Activated T-helper 2 cell treated with anti-CD3 and anti-CD28 coated beads, Interferon-gamma antibody, Interleukin-2, Interleukin-4, amounts not matched to agents 10 μg/mL and 5 μg/mL and 100 μg/mL, durations not matched to agents 14 hours and 24 hours and 36 hours (primary cell): ENCODE measurements at places on chromosomes 11 and 22. TPM values are rescaled to one million over a fixed set of nuclear protein-coding genes. Genes with fewer than 3 reads are reported as not detected.

The ASPHD2 gene
- 14.2 and 14.5 TPM in 2 replicates for total RNA-seq

GRCh38 chr11:101582989-101583250, 887 bp downstream of the TRPC6 start:
- no peaks in the 10 kb centered on the region for H3K4me1 ChIP-seq
- H3K4me3 ChIP-seq: no peak overlapping the region
- no peaks in the 10 kb centered on the region for H3K36me3 ChIP-seq
- H3K27me3 ChIP-seq: peaks cover 19% of the 10 kb centered on the region
- H3K27ac ChIP-seq: no peak overlapping the region

DNA sequence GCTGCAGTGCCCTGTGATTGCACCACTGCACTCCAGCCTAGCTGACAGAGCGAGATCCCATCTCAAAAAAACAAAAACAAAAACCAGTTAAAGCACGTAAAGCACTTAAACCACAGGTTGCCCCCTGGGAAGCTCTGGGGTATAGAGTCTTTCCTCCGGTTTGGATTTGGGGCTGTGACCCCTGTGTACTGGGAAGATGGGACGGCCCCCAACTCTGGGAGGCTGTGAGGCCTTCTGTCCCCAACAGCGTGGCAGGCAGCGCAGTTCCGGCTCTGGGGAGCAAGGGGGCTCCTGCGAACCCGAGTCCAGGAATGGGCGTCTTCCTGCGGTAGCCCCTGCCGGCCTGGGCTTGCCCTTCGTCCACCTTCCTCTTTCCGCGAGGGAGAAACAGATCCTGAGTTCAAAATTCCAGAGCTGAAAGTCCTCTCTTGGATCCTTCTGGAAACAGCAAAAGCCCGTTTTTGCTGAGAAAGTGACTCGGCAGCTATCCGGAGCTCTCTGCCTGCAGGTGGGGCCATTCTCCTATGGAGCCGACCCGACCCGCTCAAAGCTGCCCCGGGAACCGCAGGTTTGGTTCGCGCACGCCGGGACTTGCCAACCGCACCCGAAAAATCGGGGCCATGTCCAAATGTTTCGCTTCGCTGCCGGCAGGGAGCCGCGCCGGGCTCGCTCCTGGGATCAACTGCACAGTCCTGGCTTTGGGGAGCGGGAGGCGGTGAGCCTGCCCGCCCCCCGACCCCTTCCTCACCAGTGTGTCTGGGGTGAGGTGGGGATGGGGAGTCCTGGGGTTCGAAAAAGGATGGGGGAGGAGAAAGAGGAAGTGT, 36.3 kb upstream of the POLA2 start:
- peaks cover 6% of the 10 kb centered on the region for H3K4me1 ChIP-seq
- H3K4me3 ChIP-seq: peak overlapping the region; percentile 73
- peak; percentile 41 for DNase-seq

The NPAS4 gene
- 0.09 and 0.16 TPM in 2 replicates for total RNA-seq

The GLB1L2 gene
- 3.1 and 4.3 TPM in 2 replicates for total RNA-seq

DNA sequence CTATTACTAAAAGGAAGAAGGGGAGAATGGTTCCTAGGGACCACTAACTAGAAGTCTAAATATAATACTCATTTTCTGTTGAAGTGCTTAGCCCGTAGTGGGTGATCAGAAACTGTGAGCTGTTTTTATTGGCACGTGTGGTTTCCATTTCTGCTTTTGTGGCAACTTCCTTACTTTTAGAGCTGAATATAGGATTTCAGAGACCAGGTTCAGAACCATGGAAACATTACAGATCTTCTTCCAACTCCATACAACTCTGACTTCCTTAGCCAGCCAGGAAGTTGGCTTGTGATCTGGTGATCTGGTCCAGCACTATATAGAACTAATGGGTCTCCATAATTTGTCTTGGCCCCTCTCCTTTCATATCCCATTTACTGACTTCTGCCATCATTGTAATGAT, 2.6 kb upstream of the ME3 start:
- peaks cover 17% of the 10 kb centered on the region for H3K27me3 ChIP-seq
- peaks cover 9% of the 10 kb centered on the region for H3K4me1 ChIP-seq
- H3K4me3 ChIP-seq: no peak overlapping the region
- no peak for DNase-seq
- no peaks in the 10 kb centered on the region for H3K36me3 ChIP-seq

- H3K27ac ChIP-seq: no peak overlapping the region
- no peak for DNase-seq
- H3K4me1 ChIP-seq: no peaks in the 10 kb centered on the region
- H3K27me3 ChIP-seq: no peaks in the 10 kb centered on the region
These were observed 6.9 kb upstream of the MS4A7 start for GRCh38 chr11:60371386-60371785.

The CSNK1E gene
- 155 and 160 TPM in 2 replicates for total RNA-seq

DNA sequence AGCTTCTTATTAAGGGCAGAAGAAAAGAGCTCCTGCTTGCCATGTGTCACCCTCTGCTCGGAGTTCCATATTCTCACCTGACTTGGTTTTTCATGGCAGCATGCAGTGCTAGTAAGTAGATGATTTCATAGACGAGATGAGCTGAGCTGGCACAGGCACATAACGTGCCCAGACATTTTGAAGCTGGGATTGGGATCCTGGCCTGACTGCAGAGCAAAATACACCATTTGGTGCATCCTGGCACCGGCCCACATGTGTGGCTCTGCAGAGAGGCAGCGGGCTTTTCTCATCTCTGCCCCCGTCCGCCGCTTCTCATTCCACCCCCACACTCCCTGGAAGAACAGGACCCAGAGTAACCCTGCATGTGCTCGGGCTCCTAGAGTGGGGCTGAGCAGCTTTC, 24.8 kb downstream of the FAM118A start:
- no peak overlapping the region for H3K27ac ChIP-seq
- peaks cover 70% of the 10 kb centered on the region for H3K36me3 ChIP-seq
- peaks cover 11% of the 10 kb centered on the region for H3K4me1 ChIP-seq

The SLC22A8 gene
- total RNA-seq: not detected in 2 replicates

- H3K4me3 ChIP-seq: no peak overlapping the region
- H3K27me3 ChIP-seq: peaks cover 4% of the 10 kb centered on the region
- no peak overlapping the region for H3K27ac ChIP-seq
- peaks cover 3% of the 10 kb centered on the region for H3K4me1 ChIP-seq
- no peak for DNase-seq
- H3K36me3 ChIP-seq: no peaks in the 10 kb centered on the region
These were observed 43.4 kb upstream of the GLYAT start for GRCh38 chr11:58775066-58775708.

The PSMD13 gene
- total RNA-seq: 255 and 258 TPM in 2 replicates

DNA sequence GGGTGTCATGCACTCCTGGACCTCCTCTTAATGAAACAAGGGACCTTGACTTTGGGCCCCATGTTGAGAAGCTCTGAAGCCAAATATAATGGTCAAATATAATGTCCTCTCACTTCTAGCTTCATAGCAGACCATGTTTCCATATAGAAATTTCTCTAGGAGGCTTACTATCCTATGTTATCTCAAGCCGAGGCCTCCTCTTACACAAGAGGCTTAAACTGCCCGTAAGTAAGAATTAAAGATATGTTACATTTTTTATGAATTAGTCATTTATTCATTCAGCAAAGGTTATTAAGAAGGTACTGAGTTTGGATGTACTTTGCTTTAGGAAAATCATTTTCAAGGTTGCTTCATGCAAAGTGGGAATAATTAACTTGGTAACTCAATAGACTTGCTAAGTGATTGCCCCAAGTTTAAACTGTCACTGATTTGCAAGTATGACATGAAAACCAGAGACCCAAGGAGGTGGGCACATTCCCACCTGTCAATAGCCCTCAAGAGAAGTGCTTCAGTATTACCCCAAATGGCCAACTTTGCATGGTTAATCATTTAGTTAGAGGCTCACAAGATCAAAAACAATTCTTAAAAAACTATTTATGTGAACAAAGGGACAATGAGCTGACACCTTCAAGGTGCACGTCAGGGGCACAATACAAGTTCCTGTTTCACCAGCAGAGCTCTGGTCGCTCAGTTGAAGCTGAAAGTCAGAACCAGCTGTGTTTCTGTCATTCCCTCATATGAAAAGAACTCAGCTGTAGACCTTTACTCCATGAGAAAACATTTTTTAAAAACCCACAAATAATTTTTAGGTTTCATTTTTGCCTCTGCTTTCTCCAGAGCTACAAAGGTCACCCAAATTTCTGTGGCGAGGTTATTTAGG, 20.9 kb downstream of the BDNF start:
- H3K27ac ChIP-seq: no peak overlapping the region
- H3K4me1 ChIP-seq: no peaks in the 10 kb centered on the region
- H3K4me3 ChIP-seq: no peak overlapping the region
- H3K36me3 ChIP-seq: no peaks in the 10 kb centered on the region
- no peak for DNase-seq

GRCh38 chr11:40294349-40294735, 1165.1 kb downstream of the LRRC4C start:
- DNase-seq: no peak
- H3K4me3 ChIP-seq: no peak overlapping the region
- H3K4me1 ChIP-seq: peaks cover 7% of the 10 kb centered on the region
- H3K27ac ChIP-seq: no peak overlapping the region

The UBQLNL gene
- total RNA-seq: 0.09 TPM in 1 of 2 replicates, not detected in the other

DNA sequence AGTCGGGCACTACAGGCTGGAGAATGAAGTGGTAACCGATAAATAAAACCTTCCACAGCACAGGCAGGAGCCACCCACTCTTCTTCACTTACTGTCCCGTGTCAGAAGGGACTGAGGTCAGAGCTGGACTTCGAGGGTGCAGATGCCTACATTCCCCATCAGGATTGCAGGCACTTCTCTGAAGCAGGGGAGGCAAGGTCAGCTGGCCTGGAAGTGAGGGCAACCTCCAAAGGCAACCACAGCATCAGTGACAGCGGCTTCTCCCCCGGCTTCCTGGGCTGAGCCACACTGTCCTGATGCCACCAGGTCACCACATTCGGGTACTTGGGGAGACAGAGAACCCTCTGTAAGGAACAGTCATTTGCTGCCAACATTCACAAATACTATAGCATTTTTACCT, 22.7 kb downstream of the TCIRG1 start:
- H3K27ac ChIP-seq: no peak overlapping the region
- H3K4me1 ChIP-seq: no peaks in the 10 kb centered on the region
- no peak for DNase-seq
- H3K4me3 ChIP-seq: no peak overlapping the region
- peaks cover 35% of the 10 kb centered on the region for H3K36me3 ChIP-seq

- H3K4me1 ChIP-seq: no peaks in the 10 kb centered on the region
- no peak overlapping the region for H3K27ac ChIP-seq
- H3K4me3 ChIP-seq: no peak overlapping the region
- H3K36me3 ChIP-seq: no peaks in the 10 kb centered on the region
- no peak for DNase-seq
These were observed 31.9 kb upstream of the DBX1 start for GRCh38 chr11:20192151-20192550.

DNA sequence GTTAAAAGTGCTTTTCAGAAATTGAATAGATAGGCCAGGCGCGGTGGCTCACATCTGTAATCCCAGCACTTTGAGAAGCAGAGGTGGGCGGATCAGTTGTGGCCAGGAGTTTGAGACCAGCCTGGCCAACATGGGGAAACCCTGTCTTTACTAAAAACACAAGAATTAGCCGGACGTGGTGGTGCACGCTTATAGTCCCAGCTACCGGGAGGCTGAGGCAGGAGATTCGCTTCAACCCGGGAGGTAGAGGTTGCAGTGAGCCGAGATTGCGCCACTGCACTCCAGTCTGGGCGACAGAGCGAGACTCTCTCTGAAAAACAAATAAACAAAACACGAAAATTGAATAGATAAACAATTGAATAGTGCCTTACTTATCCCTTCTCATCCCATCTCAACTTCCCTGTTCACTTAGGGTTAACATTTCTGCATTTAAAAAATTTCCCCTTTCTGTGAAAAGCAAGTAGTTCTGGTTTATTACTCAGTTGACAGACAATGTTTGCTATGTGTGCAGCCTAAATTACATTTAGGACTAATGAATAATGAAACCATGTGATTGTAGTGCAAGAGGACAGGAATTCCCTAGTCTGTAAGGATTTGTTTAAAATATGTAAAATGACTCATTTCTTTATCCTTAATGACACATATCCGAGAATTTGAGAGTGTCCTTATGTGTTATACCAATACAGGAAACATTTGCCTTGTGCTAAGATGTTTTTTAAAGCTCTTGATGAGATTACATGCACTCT, 6.0 kb downstream of the RNF169 start:
- DNase-seq: no peak
- H3K4me3 ChIP-seq: no peak overlapping the region
- peaks cover 20% of the 10 kb centered on the region for H3K4me1 ChIP-seq
- H3K36me3 ChIP-seq: peaks cover 25% of the 10 kb centered on the region
- no peak overlapping the region for H3K27ac ChIP-seq

The THRSP gene
- not detected in 2 replicates for total RNA-seq

The HOATZ gene
- not detected in 2 replicates for total RNA-seq

The FGF4 gene
- not detected in 2 replicates for total RNA-seq

The FGF19 gene
- not detected in 2 replicates for total RNA-seq

DNA sequence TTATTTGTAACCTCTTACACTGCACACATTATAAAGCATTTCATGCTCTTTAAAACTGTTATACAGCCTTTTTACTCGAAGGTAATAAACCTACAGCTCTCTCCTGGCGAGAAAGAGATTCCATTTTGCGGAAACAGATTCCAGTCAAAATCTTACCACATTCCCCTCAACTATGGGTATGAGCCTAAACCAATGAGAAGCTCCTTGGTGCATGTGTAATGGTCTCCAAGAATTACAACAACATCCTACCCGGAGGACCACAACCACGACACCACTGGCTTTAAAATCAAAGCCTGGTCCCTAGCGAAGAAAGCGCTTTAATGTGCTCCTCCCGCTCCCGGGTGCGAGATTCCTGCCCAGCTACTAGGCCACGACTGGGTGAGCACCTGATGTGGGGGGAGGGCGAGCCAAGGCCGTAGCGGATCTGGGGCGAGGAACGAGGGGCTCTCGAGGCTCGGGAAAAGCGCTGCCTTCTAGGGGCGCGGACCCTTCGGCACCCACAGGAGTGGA, 821 bp downstream of the CELF1 start:
- peaks cover 31% of the 10 kb centered on the region for H3K36me3 ChIP-seq
- H3K27ac ChIP-seq: peak overlapping the region; percentile 95
- peaks cover 34% of the 10 kb centered on the region for H3K4me1 ChIP-seq
- no peaks in the 10 kb centered on the region for H3K27me3 ChIP-seq
- DNase-seq: peak; percentile 29
- H3K4me3 ChIP-seq: peak overlapping the region; percentile 100

GRCh38 chr11:18332302-18332701, 9.9 kb downstream of the GTF2H1 start:
- peak overlapping the region; percentile 55 for H3K4me3 ChIP-seq
- DNase-seq: no peak
- peaks cover 55% of the 10 kb centered on the region for H3K4me1 ChIP-seq

- H3K4me3 ChIP-seq: no peak overlapping the region
- no peaks in the 10 kb centered on the region for H3K4me1 ChIP-seq
- DNase-seq: no peak
- H3K27ac ChIP-seq: no peak overlapping the region
- no peaks in the 10 kb centered on the region for H3K27me3 ChIP-seq
- no peaks in the 10 kb centered on the region for H3K36me3 ChIP-seq
These were observed 137.4 kb downstream of the EHF start for GRCh38 chr11:34758262-34758661.

GRCh38 chr22:36317658-36318271, 64.8 kb downstream of the APOL1 start:
- no peak overlapping the region for H3K4me3 ChIP-seq
- H3K4me1 ChIP-seq: peaks cover 2% of the 10 kb centered on the region
- H3K27ac ChIP-seq: no peak overlapping the region
